ENCODE measurements at places on chromosomes 13 and 19.

DNA sequence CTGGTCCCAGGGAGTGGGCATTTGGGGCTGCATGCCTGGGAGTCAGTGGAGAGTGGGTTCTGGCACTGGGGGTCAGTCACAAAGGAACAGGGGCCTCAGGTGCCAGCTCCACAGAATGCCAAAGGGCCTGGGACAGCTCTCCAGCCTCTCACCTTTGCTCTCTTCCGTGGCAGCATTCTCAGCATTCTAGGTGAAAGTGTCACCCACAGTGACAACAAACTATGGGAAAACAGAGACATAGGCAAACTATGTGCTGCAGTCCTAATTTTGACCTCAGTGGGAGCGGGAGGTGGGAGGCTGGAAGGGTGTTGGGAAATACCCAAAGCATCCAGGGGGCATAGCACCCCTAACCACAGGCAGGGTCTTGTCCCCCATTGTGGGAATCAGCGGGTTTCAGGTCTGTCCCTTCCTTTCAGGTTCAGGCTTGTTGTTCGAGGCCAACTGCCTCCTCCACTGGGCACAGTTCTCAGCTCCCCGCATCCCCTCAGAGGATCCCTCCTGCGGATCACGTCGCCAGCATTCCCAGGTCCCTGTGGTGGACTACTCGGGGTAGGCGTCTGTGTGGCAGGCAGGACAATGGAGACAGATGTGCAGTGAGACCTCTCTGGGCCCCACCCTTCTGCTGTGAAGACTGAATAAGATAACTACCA, 52.4 kb downstream of the TSHZ3 start:
- no peak for DNase-seq

- no peak for DNase-seq
Observed at GRCh38 chr13:37656247-37656940, 57.8 kb upstream of the POSTN start.

GRCh38 chr13:114226088-114226487, 8.6 kb upstream of the CDC16 start:
- no peak for DNase-seq

DNA sequence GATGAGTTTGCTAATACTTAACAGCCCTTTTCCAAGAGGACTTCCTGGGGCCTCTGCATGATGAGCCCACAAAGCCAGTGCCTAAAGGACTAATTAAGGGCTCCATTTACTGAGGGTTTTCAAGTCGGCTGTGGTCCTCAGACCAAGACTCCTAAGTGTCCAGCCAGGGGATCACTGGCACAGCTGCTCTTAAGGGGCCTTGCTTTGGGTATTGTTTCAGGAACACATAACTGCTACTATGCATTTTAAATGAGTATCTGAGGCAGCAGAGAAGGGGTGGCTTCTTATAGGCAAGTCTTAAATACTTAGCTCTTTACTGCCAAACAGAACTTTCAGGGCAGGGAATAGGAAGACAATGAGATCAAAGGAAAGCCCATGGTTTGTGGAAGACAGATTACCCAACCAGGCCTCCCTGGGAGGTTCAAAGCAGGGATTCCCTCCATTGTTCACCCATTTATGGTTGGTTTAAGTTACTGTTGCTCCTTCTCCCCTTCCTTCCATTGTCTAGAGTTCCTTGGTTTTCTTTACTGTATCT, 61.9 kb downstream of the TNFRSF19 start:
- no peak for DNase-seq

- no peak for DNase-seq
Observed at GRCh38 chr13:79141082-79141481, 265.0 kb downstream of the RBM26 start.

- DNase-seq = no peak
Observed at GRCh38 chr19:50516964-50517703, 3.4 kb upstream of the ASPDH start.

DNA sequence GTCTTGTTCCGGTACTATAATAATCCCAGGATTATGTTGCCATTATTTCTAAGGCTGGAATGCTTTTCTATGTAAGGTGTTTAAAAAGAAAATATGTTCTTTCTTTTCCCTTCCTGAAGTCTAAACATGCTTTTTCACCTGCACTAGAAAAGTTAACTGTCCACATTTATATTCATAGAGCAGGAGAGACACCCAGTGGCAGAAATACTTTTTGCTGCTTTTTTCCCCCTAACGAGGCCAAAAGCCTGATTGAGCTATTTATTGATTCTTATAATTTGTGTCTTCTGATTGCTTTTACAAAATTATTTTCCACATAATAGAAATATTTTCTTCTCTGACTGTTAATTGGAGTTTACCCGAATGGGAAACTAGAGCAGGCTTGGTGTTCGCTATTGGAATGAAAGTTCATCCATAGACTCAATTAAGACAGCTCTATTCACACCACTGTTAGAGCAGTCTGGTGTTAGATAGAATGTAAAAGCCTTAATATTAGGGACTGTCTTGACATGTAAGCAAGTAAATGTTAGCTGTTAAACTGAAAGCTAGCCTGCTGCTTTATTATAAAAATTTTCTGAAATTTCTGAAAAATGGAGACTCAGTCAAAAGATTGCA, 15.8 kb downstream of the GPR180 start:
- DNase-seq = no peak

- peak; percentile 60 for DNase-seq
Observed at GRCh38 chr19:53906211-53907192, 2.6 kb upstream of the CACNG7 start.

DNA sequence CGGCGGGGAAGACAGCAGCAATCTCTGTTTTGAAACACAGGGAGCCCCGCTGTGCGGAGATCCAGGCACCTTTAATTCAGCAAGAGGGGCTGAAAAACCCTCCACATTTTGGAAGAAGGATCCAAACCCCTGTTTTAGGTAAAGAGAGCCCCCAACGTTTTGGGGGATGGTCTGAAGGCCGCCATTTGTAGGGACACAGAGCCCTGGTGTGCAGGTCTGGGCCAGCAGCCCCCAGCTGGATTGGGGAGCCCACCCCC, 3.5 kb upstream of the HOOK2 start:
- DNase-seq = no peak

GRCh38 chr13:69970520-69970919, 137.1 kb upstream of the ATXN8OS start:
- no peak for DNase-seq

- DNase-seq = no peak
Observed at GRCh38 chr19:42069619-42070351, at the start of gene GRIK5. TSS of gene GRIK5 (minus strand) at chr19:42070206. CDS start at chr19:42065770, 4,436 bp downstream.

DNA sequence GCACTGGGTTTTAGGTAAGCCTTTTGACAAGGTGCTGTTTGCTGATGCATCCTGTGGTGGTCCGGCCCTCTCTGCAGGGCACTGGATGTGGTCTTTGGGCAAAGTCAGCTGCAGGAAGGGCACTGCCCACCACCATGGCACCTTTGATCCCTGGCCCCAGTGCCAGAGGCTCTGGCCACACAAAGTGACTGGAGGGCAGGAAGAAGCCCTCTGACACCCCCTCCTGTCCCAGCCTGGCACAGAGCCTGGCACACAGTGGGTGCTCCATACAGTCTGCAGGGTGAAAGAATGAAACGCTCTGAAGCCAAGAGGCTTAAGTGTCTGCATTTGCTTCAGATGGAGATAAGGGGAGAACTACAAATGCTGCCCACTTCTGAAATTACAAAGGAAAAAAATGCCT, 47.6 kb upstream of the CNMD start:
- no peak for DNase-seq

- DNase-seq = no peak
Observed at GRCh38 chr13:77479326-77479725, 56.2 kb upstream of the SCEL start.

- DNase-seq = no peak
Observed at GRCh38 chr13:48570216-48570828, 37.4 kb upstream of the RCBTB2 start.

DNA sequence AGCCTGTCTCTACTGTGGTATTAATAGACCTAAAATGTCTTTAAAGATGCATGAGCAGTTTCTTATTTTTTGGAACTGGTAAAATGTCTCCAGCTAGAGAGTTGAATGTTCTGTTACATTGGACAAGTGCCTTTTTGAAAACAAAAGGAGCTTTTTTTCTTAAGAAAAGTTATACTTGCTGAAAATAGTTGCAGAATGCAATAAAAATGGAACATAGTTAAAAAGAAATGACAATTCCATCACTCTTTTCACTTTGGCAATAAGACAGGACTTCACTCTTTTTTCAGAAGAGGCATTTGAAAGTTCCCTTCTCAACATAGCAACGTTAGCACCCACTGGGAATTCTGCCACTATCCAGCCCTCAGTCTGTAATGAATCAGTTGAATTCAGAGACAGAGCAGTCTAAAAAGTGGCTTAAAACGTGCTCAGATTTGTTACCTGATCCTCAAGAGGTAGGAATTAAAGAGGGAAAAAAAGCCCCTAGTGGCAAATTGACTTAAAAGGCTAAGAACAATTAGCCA, 10.1 kb downstream of the RGCC start:
- no peak for DNase-seq

DNA sequence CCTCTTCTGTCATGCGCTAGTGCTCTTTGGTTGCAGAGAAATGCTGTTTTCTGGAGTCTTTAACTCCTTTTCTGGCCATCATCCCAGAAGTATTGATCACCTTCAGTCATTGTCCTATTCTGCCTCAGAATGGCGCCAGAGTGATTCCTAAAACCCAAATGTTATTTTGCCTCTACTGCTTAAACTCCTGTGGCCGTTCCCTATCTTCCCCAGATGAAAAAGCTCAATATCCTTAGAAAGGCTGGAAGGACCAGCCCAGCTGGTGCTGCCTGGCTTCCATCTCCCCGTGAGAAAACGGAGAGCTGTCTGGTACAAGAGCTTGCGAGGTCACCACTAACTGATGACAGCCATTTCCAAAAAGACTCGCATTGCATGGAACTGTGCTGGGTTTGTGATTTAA, 179.1 kb downstream of the RBM26 start:
- no peak for DNase-seq

DNA sequence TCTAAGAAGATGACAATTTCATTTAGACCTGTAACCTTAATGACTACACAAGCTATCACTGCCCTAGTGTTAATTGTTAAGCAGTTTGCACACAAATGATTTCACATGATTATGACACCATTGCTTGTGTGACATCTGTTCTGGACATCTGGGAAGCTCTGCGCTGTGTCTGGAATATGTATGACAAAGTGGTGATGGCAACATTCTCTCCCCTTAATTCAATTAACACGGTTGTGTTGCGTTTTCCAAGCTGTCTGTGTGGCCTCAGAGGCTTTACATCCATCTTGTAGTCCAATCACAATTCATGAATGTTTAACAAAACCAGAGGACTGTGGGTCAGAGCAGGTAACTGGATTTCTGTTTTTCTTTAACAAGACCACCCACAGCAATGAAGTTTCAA, 204.4 kb downstream of the COG6 start:
- no peak for DNase-seq

DNA sequence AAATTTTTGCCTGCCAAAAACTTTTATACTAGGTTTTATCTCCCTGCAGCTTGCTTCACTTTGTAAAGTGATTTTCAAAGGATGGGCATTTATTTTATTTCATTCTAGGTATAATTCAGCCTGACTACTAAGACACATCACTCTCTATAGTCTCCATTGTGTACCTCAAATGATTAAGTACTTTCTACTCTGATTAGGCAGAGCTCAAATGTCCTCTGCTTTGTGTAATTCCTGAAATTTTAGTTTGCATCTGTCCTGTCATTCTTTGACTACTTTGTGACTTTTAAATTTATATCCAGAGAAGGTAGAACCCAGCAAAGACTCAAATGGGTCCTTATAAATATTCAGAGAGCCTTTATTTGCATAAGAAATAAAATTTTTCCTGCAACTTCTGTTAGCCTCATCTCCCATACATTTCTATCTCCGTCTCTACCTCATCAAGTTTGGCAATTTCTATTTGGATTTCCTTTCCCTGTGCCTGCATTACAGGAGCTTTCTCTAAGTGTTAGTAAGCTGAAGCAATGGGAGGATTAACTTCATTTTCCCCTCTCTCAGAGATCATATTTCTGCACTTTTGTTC, 1038.0 kb upstream of the ATXN8OS start:
- DNase-seq = no peak

DNA sequence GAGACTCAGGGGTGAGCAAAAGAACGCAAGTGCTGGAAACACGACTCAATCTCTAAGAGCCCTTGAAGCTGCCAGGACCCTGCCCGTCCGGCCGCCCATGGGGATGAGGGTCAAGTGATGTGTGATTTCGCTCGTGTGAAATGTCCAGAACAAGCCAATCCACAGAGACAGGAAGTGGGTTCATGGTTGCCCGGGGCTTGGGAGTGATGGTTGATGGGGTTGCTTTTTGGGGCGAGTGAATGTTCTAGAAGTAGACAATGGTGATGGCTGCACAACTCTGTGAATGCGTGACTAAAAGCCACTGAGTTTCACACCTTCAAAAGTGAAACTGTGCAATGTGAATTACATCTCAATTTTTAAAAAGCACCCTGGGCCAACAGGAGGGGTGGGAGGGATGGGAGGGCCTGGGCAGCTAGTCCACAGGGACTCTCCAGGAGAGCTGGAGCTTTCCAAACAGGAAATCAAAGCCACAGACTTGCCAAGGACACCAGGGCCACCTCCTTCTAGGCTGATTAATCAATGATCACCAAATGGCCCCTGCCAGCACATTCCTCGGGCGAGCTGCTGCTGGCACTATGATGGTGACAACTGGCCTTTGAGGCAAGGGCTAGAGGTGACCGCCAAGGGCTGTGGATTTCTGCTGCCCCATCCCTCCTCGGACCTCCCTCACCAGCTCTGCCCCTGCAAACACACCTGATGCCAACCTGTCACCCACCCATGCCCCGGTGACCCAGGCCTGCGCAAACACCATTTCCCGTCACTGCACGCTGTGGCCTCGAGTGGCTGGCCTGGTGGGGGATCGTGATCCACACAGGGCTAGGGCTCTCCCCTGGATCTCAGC, 14.0 kb downstream of the DPP9 start:
- no peak for DNase-seq

DNA sequence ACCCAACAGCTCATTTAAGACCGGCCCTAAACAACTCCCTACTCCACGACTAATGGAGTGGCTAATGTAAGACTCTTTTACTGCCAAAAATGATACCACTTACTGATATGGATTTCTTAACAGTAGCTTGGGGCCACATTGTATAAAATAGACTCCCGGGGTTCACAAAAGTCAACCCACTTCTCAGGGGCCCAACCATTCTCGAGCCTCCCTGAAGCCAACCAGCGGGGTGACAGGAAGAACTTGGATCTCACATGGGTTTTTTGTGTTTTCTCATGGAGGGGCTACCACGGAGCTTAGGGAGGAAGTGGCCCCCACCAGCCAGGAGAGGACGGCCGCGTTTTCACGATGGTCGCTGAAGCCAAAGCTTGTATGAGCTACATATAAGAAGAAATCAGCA, 8.1 kb downstream of the MCF2L start:
- no peak for DNase-seq

- no peak for DNase-seq
Observed at GRCh38 chr13:77687799-77688198, 9.7 kb upstream of the SLAIN1 start.

GRCh38 chr19:34506026-34506370, 24.4 kb downstream of the WTIP start:
- no peak for DNase-seq

DNA sequence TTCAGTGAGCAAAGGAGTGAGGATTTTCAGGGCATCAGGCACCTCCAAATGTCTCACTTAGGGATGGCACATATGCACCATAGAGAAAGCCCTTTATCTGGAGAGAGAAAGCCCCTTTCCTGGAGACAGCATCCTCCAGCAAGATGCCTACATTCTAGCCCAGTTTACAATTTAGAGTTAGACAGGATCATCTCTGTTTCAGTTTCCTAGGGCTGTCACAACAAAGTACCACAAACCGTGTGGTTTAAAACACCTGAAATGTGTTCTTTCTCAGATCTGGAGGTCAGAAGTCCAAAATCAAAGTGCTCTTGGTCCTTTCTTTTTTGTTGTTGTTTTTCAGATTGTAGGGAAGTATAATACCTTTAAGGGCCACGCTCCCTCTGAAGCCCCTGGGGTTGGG, 61.8 kb downstream of the MBNL2 start:
- no peak for DNase-seq

Measured in stimulated activated CD4-positive, alpha-beta T cell treated with anti-CD3 and anti-CD28 coated beads, Interleukin-15, amount 100 ng/mL, for 1 hour (primary cell).